ENCODE measurements at places on chromosomes 4 and X. TPM values are rescaled to one million over a fixed set of nuclear protein-coding genes. Genes with fewer than 3 reads are reported as not detected.

DNA sequence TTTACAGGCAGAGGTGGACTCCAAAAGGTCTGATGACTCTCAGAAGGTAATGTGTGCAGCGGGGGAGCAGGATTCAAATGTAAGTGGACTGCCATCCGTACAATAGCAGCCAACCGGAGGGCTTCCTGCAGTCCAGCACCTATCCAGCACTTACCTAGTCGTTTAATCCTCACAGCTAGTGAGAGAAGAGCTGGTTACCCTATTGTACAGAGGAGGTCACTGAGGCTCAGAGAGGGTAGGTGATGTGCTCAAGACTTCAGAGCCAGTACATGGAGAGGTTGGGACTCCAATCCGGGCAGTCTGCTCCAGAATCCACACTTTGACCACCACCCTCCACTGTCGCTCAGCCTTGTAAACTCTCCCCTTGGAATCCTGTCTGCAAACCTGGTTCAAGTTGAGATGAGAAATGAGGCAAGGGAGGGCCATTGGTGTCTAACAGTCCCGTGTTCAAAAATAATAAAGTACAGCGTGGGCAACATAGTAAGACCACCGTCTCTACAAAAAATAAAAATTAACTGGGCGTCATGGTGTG lies 22.5 kb upstream of the JAKMIP1 start:
- peaks cover 73% of the 10 kb centered on the region for H3K27me3 ChIP-seq
- no peak overlapping the region for H3K4me3 ChIP-seq
- no peaks in the 10 kb centered on the region for H3K4me1 ChIP-seq
- DNase-seq, result peak; percentile 28
- H3K36me3 ChIP-seq, result no peaks in the 10 kb centered on the region

- H3K36me3 ChIP-seq, result no peaks in the 10 kb centered on the region
- peak overlapping the region; percentile 85 for H3K4me3 ChIP-seq
- no peak overlapping the region for H3K27ac ChIP-seq
- no peak for DNase-seq
- peaks cover 44% of the 10 kb centered on the region for H3K27me3 ChIP-seq
- peaks cover 8% of the 10 kb centered on the region for H3K4me1 ChIP-seq
Observed at GRCh38 chr4:140426610-140427105, 790 bp downstream of the CLGN start.

GRCh38 chr4:31081366-31081765 lies 361.2 kb downstream of the PCDH7 start:
- H3K27me3 ChIP-seq, result no peaks in the 10 kb centered on the region
- peaks cover 6% of the 10 kb centered on the region for H3K36me3 ChIP-seq
- peaks cover 26% of the 10 kb centered on the region for H3K4me1 ChIP-seq

DNA sequence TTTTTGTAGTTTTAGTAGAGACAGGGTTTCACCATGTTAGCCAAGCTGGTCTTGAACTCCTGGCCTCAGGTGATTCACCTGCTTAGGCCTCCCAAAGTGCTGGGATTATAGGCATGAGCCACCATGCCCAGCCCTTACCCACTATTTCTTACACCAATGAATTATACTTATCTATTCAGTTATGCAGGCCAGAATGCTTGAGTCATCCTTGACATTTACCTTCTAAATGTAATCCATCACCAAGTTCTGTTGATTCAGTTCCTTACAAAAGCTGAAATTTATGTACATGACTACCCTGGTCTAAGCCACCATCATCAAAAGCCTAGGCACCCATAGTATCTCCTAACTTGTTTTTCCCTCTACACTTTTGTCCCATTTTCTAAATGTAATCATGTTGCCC lies 585.7 kb downstream of the IL15 start:
- no peak overlapping the region for H3K4me3 ChIP-seq
- H3K36me3 ChIP-seq, result peaks cover 1% of the 10 kb centered on the region
- no peaks in the 10 kb centered on the region for H3K27me3 ChIP-seq
- no peak overlapping the region for H3K27ac ChIP-seq
- no peak for DNase-seq

GRCh38 chr4:152007111-152007510 lies 246.3 kb upstream of the GATB start:
- H3K27ac ChIP-seq, result no peak overlapping the region
- no peak overlapping the region for H3K4me3 ChIP-seq
- H3K36me3 ChIP-seq, result no peaks in the 10 kb centered on the region

GRCh38 chrX:154540897-154541535 lies 5.6 kb downstream of the G6PD start:
- H3K27me3 ChIP-seq, result no peaks in the 10 kb centered on the region
- H3K4me1 ChIP-seq, result peaks cover 6% of the 10 kb centered on the region
- H3K4me3 ChIP-seq, result no peak overlapping the region
- no peak overlapping the region for H3K27ac ChIP-seq

DNA sequence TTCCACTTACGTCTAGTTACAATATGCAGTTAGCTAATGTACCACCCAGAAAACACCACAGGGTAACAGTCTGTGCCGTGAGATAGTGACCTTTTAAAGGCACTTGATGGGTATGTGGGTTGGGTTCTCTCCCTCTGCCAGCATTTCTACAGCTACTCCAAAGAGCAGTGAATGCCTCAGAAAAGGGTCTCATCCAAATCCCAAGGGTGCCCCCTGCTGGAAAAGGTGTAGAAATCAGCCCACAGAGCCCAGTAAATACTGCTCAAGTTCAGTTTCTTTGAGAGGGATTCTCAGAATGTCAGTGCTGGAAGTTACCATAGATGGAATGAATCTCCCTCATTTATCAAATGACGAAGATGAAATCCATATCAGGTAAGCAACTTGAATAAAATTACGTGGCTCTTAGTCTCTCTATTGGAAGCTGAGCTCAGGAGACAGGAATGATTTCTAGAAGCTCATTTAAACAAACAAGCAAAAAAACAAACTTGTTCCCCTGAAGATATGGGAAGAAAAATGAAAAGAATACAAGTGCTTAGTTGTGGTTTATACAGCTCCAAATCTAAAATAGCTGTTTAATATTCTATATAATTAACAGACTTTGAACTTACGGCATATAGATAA lies 9.5 kb downstream of the RNF175 start:
- H3K4me1 ChIP-seq, result peaks cover 4% of the 10 kb centered on the region
- H3K27me3 ChIP-seq, result peaks cover 10% of the 10 kb centered on the region
- H3K36me3 ChIP-seq, result peaks cover 2% of the 10 kb centered on the region

DNA sequence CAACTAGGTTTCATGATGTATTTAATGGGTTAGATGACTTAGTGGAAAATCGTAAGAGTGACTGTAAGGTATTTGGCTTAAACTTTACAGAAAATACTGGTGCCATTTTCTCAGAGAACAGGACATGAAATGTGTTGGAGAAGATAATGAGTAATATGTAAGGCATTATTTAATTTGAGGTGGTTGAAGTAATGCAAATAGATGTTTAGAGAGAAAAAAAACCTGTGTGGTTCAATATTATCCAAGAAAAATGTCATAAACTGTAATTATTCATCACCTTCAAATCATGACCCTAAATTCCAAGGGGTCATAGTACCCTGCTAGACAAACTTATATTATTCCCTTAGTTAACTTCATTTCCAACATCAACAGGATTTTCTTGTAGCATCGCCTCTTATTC lies 171.7 kb downstream of the EPHA5 start:
- no peaks in the 10 kb centered on the region for H3K27me3 ChIP-seq
- H3K4me1 ChIP-seq, result no peaks in the 10 kb centered on the region
- H3K4me3 ChIP-seq, result no peak overlapping the region
- no peak overlapping the region for H3K27ac ChIP-seq

- no peak for DNase-seq
- H3K36me3 ChIP-seq, result no peaks in the 10 kb centered on the region
- peaks cover 12% of the 10 kb centered on the region for H3K27me3 ChIP-seq
- H3K4me3 ChIP-seq, result no peak overlapping the region
- peaks cover 6% of the 10 kb centered on the region for H3K4me1 ChIP-seq
Observed at GRCh38 chr4:81966676-81967075, 407.1 kb downstream of the HNRNPD start.

- H3K27ac ChIP-seq, result no peak overlapping the region
- no peaks in the 10 kb centered on the region for H3K4me1 ChIP-seq
- DNase-seq, result no peak
- H3K4me3 ChIP-seq, result no peak overlapping the region
Observed at GRCh38 chr4:14562901-14563300, 439.4 kb upstream of the CPEB2 start.

- H3K4me3 ChIP-seq, result no peak overlapping the region
- peaks cover 16% of the 10 kb centered on the region for H3K27me3 ChIP-seq
- no peaks in the 10 kb centered on the region for H3K36me3 ChIP-seq
- H3K27ac ChIP-seq, result no peak overlapping the region
Observed at GRCh38 chr4:55752810-55753209, 66.8 kb upstream of the EXOC1L start.

- peaks cover 1% of the 10 kb centered on the region for H3K27me3 ChIP-seq
- H3K27ac ChIP-seq, result no peak overlapping the region
- H3K4me1 ChIP-seq, result no peaks in the 10 kb centered on the region
- H3K36me3 ChIP-seq, result no peaks in the 10 kb centered on the region
- H3K4me3 ChIP-seq, result no peak overlapping the region
Observed at GRCh38 chr4:179607003-179607402, 2164.8 kb upstream of the AGA start.

CITED1 gene
- 1.6 TPM for total RNA-seq

MAGEA9B gene
- total RNA-seq, result not detected

NXT2 gene
- 10.3 TPM for total RNA-seq

SHROOM2 gene
- 12.5 TPM for total RNA-seq

RNF150 gene
- total RNA-seq, result 40.7 TPM

ZNF157 gene
- 1.1 TPM for total RNA-seq

PCDH7 gene
- total RNA-seq, result 74.3 TPM

Data from mesothelial cell of epicardium (in vitro differentiated cells).